ENCODE measurements at places on chromosomes 6 and 20. TPM values are rescaled to one million over a fixed set of nuclear protein-coding genes. Genes with fewer than 3 reads are reported as not detected.
A peak's percentile ranks its signal among the peaks of the same experiment; 100 is the strongest.

UBE2V1 gene
- 90.8 TPM for total RNA-seq

CLIC1 gene
- 581 TPM for total RNA-seq

DNA sequence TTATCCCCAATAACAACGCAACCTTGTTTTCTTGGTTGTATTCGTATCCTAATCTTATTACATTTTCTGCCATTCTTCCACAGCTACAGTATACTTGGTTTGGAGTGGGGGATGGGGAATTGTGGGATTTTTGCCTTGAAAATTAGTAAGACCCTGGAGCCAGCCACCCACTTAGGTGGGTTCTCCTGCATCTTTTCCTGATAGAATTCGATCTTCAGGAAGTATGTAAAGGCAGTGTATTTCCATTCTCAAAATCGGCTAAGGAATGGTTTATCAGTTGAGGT is 1.1 kb downstream of the ITCH start:
- H3K36me3 ChIP-seq = peaks cover 16% of the 10 kb centered on the region
- peaks cover 17% of the 10 kb centered on the region for H3K4me1 ChIP-seq
- no peak for DNase-seq
- H3K27me3 ChIP-seq = no peaks in the 10 kb centered on the region
- H3K27ac ChIP-seq = peak overlapping the region; percentile 89
- H3K4me3 ChIP-seq = peak overlapping the region; percentile 98

DNA sequence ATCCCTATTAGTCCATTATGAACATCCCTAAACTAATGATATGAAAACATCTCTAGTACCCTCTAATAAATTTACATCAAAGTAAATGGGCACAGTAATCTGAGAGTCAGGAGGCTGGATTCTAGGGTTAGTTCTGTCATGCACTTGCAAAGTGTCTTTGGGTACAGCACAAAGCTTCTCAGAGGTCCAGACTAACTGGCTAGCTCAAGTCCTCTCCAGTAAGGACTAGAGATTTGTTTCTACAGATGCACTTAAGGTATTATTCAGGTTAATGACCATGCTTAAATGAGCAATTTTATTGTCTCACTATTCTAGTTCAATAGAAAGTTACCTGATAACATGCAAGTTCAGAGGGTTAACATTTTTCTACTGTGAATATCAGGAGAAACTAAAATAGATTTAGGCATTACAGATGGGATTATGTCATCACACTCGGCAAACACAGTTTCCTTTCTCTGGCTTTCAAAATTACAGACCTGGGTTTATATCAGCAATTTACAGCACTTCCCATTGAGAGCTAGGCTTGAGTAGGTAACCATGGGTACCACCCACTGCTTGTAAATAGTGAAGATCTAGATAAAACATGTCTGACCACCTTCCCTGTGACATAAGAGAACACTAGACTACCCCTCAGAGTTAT is 402.9 kb upstream of the RUNX2 start:
- H3K27me3 ChIP-seq = no peaks in the 10 kb centered on the region
- peaks cover 4% of the 10 kb centered on the region for H3K4me1 ChIP-seq
- peak; percentile 38 for DNase-seq
- H3K27ac ChIP-seq = peak overlapping the region; percentile 18
- H3K36me3 ChIP-seq = no peaks in the 10 kb centered on the region

RAET1G gene
- total RNA-seq = 1.5 TPM

DNA sequence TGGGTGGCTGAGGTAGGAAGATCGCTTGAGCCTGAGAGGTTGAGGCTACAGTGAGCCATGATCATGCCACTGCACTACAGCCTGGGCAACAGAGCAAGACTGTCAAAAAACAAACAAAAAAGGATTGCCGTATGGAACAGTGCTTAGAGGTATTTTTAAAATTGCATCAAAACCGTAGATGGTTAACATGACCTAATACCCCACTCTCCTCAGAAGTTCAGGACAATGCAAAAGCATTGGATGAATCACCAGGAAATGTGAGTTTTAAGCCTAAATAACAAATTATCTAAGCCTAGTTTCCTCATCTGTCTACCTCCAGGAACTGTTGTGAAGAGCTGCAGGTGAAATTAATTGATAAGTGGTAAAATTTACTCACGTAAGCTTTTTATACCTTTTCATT is 123.8 kb upstream of the ID4 start:
- H3K27ac ChIP-seq = peak overlapping the region; percentile 2
- DNase-seq = peak; percentile 26
- no peaks in the 10 kb centered on the region for H3K4me1 ChIP-seq
- H3K36me3 ChIP-seq = no peaks in the 10 kb centered on the region
- H3K4me3 ChIP-seq = no peak overlapping the region

GSTA5 gene
- not detected for total RNA-seq

SERINC1 gene
- total RNA-seq = 260 TPM

HCRTR2 gene
- total RNA-seq = not detected

ZSCAN23 gene
- 7.4 TPM for total RNA-seq

FAM162B gene
- 0.36 TPM for total RNA-seq

RNF217 gene
- 22.8 TPM for total RNA-seq

DNA sequence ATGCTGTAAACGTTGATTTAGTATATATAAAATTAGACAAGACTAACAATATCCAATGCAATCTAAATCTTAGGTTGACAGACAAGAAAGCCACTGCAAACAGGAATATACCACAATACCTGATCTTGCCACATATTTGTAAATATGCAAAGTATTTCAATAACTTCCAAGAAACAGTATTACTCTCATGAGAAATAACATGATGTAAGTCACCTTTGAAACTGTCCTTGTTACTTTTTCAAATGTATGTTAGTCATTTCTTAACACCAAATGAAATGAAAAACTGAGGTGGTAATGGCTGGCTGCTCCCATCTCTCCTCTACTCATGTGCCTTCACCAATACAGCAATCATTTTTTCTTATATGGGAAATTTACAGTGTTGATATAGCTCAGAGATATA is 118.7 kb downstream of the ATG5 start:
- DNase-seq = no peak
- H3K4me1 ChIP-seq = no peaks in the 10 kb centered on the region
- no peaks in the 10 kb centered on the region for H3K36me3 ChIP-seq
- H3K27me3 ChIP-seq = no peaks in the 10 kb centered on the region
- H3K27ac ChIP-seq = no peak overlapping the region

- H3K36me3 ChIP-seq = no peaks in the 10 kb centered on the region
- H3K27ac ChIP-seq = no peak overlapping the region
- H3K27me3 ChIP-seq = peaks cover 50% of the 10 kb centered on the region
- DNase-seq = no peak
Measured at GRCh38 chr6:87917886-87918285, 129.8 kb upstream of the SPACA1 start.

RGS19 gene
- total RNA-seq = 6.9 TPM

GRCh38 chr6:1798303-1798964 is 188.7 kb downstream of the FOXC1 start:
- H3K4me3 ChIP-seq = no peak overlapping the region
- H3K27ac ChIP-seq = no peak overlapping the region
- peaks cover 23% of the 10 kb centered on the region for H3K4me1 ChIP-seq
- H3K27me3 ChIP-seq = no peaks in the 10 kb centered on the region

DNA sequence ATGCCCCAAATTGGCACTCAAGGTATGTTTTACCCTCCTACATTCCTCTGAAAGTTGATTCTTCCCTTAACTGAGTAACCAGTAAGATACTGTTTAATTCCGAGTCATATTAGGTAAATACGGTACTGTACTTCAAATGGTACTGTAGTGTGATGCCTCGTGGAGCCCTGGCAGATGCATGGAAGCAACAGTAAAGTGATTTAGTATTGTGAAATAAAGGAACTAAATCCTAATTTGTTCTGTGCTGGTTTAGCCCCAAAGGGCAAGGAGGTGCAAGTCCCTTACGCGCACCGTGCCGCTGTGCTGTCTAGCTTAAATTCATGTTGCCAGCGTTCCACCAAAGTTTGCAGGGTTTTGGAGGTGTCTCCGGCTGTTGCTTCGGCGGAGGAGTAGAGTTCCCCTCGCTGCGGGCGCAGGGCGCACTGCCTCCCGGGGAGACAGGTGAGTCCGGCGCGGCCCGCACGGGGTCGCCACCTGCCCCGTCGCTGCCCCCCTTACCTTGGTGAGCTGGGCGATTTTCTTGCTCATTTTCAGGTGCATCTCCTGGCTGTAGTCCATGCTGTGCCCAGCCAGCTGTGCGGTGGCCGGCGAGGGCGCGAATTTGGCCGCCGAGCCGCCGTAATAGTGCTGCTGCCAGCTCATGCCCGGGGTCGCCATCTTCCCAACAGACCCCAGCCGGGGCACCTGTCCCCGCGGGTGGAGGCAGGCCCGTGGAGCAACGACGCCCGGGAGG is 655 bp downstream of the FAM184A start:
- peaks cover 49% of the 10 kb centered on the region for H3K27me3 ChIP-seq
- DNase-seq = peak; percentile 68
- peak overlapping the region; percentile 78 for H3K4me3 ChIP-seq
- no peaks in the 10 kb centered on the region for H3K36me3 ChIP-seq
- H3K4me1 ChIP-seq = peaks cover 9% of the 10 kb centered on the region

- no peaks in the 10 kb centered on the region for H3K27me3 ChIP-seq
- H3K27ac ChIP-seq = no peak overlapping the region
- peaks cover 12% of the 10 kb centered on the region for H3K4me1 ChIP-seq
- no peak for DNase-seq
- no peak overlapping the region for H3K4me3 ChIP-seq
Measured at GRCh38 chr20:54351371-54352136, 123.8 kb upstream of the DOK5 start.

- H3K27ac ChIP-seq = no peak overlapping the region
- DNase-seq = no peak
- H3K4me1 ChIP-seq = no peaks in the 10 kb centered on the region
- H3K4me3 ChIP-seq = no peak overlapping the region
Measured at GRCh38 chr20:59785669-59785959, 147.8 kb downstream of the SYCP2 start.

DNA sequence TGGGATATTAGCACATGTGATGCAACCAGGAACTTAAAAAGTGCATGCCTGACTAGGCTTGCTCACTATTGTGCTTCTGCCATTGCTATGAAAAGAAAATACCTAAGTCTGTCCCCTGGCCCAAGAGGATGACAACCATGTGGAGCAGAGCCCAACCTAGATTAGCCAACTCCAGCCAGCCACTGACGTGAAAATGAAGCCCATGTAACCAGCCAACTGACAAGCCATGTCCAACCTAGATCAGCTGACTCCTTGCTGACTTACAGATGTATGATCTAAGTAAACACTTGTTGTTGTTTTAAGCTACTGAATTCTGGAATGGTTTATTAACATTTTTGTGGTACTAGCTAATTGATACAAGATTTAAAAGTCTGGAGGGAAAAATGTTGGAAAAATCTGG is 47.5 kb downstream of the PIGU start:
- H3K27me3 ChIP-seq = no peaks in the 10 kb centered on the region
- no peak overlapping the region for H3K4me3 ChIP-seq
- no peak overlapping the region for H3K27ac ChIP-seq
- no peaks in the 10 kb centered on the region for H3K36me3 ChIP-seq
- no peaks in the 10 kb centered on the region for H3K4me1 ChIP-seq
- no peak for DNase-seq

SPDEF gene
- total RNA-seq = not detected

DNA sequence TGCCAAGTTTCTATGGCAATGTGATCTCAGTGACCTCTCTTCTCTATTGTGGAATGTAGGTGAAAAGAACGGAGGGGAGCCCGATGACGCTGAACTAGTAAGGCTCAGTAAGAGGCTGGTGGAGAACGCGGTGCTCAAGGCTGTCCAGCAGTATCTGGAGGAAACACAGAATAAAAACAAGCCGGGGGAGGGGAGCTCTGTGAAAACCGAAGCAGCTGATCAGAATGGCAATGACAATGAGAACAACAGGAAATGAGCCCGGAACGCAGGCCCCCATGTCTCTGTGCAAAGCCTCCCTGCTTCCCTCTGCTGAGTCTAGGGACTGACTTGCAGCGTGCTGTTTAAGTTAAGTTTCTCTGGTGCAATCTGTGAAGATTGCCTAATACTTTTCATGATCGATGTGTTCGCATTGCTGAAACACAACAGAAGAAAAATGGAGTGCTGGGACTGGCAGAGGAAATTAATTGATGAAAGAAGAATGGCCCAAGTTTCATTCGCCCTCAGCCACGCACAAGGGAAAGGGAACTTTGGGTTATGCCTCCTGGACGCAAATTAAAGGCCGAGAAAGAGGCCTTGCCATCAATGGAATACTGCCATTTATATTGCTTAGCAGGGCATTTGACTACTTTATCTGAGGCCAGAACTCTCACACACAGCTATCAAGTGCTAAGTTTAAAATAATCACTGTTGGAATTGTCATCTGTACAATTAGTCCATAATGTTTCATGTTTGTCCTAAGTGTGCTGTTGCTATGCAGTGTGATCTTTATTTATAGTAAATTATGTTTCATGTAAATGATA is 146.4 kb downstream of the AKAP7 start:
- H3K4me3 ChIP-seq = no peak overlapping the region
- H3K27me3 ChIP-seq = no peaks in the 10 kb centered on the region
- no peak overlapping the region for H3K27ac ChIP-seq
- H3K4me1 ChIP-seq = no peaks in the 10 kb centered on the region
- H3K36me3 ChIP-seq = no peaks in the 10 kb centered on the region

- no peak overlapping the region for H3K27ac ChIP-seq
- DNase-seq = no peak
- no peaks in the 10 kb centered on the region for H3K27me3 ChIP-seq
- H3K4me3 ChIP-seq = no peak overlapping the region
- no peaks in the 10 kb centered on the region for H3K36me3 ChIP-seq
Measured at GRCh38 chr6:8831366-8832152, 396.2 kb upstream of the SLC35B3 start.

- no peaks in the 10 kb centered on the region for H3K27me3 ChIP-seq
- H3K4me3 ChIP-seq = peak within 1 kb of the TSS; percentile 86
- H3K27ac ChIP-seq = peak within 1 kb of the TSS; percentile 96
- peaks cover 24% of the 10 kb centered on the region for H3K4me1 ChIP-seq
Measured at GRCh38 chr20:50190251-50191064, at the start of gene CEBPB. Gene CEBPB (plus strand): TSS chr20:50190830. CDS start chr20:50191034, 204 bp downstream.

DNA sequence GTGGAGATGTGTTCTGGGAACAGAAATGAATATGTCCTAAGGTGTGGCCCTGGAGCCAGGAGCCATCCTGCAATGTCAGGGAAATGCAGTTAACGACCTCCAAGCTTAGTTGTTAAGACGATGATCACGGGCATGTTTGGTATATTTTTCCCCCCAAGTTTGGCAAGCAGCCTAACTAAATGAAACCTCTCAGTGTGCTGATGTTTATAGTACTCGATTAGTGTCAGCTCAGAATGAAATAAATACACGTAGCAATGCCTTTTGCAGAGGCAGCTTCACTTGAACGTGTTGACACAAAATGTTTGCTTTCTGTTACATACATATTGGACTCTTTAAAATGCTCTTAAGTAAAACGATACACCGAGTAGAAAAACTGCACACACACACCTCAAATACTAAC is 76.2 kb upstream of the OLIG3 start:
- H3K4me1 ChIP-seq = no peaks in the 10 kb centered on the region
- H3K27ac ChIP-seq = no peak overlapping the region
- H3K36me3 ChIP-seq = no peaks in the 10 kb centered on the region
- H3K4me3 ChIP-seq = no peak overlapping the region

DNA sequence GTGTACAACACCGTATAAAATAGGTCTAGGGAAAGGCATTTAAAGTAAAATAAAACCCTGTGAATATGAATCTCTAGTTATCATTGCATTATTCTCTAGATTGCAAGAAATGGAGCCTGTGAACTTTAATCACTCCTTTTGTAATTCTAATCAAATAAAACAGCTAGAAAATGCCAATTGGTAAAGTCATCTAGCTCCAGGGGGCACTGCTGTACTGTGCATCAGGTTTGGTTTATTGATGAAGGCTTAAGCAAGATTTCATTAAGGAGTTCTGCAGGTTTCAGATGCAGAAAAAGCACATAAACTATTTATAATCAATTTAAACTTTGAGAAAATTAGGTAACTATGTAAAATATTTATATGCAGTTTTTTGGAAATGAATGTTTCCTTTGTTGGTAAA is 645.0 kb downstream of the PHF3 start:
- no peak for DNase-seq
- no peaks in the 10 kb centered on the region for H3K27me3 ChIP-seq
- no peaks in the 10 kb centered on the region for H3K4me1 ChIP-seq

- no peak for DNase-seq
- H3K36me3 ChIP-seq = no peaks in the 10 kb centered on the region
- H3K27ac ChIP-seq = no peak overlapping the region
- H3K4me1 ChIP-seq = no peaks in the 10 kb centered on the region
Measured at GRCh38 chr6:95185874-95186273, 391.5 kb upstream of the MANEA start.

LY86 gene
- not detected for total RNA-seq

Data from osteoblast (primary cell).